ENCODE measurements at places on chromosomes 7 and 10.

DNA sequence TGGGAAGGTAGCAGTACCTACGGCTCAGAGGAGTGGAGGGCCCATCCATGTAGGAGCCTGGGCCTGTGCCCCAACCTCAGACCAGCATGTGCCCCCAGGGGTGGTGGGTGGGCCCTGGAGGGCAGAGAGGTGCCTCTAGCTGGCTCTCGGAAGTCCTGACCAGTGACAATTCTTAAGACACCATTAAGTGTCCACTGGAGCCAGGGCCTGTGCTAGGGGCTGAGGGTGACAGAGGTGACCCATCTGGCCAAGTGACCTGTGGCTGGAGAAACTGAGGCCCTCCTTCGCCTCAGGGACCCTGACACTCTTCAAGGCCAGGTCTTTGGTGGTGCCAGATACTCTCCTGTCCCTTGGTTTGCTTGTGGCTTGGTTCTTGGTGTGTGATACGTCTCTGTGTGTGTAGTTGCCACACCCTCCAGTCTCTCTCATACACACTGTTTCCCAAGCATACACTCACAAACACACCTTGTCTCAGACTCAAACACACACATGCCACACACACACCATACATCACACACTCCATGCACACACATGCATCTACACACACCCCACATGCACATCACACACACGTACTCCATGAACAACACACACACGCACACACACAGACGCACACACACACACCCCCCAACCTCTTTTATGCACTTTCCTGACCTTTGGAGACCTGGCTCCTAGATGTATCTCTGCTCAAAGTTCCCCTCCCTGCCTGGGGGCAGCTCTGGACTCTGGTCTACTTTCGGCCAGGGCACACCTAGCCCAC lies 897 bp upstream of the RAMP3 start:
- DNase-seq: no peak

DNA sequence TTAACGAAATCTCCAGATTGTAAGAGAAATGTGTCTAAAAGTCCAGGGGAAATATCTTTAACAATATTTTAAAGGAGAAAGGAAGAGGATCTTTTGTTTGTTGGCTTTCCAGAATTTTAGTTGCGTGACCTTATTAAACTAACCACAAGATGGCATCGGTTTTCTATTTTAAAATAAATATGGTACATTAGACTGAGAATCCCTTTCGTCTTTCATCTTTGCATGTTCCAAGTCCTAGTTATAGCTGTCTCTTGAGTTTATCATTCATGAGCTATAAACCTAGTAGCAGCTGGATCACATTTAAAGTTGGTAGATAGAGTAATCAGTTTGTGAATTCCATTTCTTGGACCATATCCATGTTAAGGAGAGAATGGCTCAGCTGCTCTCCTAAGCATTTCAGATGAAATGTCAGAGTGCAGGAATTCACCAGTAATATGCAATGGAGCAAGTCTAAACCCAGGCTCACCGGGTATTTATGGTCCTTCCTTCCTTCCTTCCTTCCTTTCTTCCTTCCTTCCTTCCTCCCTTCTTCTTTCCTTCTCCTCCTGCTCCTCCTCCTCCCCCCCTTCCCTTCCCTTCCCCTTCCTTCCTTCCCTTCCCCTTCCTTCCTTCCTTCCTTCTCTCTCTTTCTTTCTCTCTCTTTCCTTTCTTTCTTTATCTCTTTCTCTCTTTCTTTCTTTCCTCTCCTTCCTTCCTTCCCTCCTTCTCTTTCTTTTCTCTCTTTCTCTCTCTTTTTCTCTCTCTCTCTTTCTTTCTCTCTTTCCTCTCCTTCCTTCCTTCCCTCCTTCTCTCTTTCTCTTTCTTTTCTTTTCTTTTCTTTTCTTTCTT lies 57.8 kb upstream of the RAB18 start:
- DNase-seq: peak; percentile 71

GRCh38 chr7:113504142-113504541 lies 385.8 kb upstream of the SMIM30 start:
- DNase-seq: no peak

GRCh38 chr10:88332503-88333247 lies 250.4 kb downstream of the RNLS start:
- DNase-seq: no peak

- peak; percentile 77 for DNase-seq
Measured at GRCh38 chr7:37901890-37902524, 14.6 kb downstream of the SFRP4 start.

DNA sequence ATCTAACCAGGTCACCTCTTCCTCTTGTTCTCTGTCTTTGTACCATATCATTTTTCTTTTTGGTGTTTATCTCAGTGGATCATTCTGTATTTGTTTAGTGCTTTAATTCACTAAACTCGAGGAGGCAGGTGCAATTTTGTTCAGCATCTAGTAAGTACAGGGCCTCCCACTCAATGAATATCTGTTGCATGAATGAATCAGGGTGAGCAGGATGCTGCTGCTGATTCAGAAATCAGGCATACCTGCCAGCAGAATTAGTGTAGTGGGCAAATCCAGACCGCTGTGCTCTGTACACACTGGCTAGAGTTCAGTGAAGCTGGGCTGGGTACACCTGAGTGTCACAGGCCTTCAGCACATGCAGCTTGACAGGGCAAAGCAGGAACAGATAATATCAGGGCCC lies 511.9 kb downstream of the SUGCT start:
- DNase-seq: no peak

DNA sequence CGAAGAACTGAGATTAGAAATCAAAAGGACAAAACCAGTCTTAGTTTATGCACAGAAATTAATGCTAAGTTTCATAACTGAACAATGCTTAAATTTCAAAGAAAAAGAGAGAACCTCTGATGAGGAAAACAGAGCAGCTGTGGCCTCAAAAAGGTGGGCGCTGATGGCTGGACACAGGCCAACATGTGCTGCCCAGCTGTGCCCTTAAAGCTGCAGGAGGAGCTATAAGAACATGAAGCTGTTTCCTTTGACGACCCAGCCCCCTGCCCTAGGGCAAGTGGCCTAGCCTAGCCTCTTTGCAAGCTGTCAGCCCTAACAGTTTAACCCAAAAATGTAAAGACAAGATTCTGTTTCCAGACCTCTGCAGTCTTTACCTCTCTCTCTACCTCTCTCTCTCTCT lies 107.7 kb downstream of the GRID1 start:
- no peak for DNase-seq

- peak; percentile 92 for DNase-seq
Measured at GRCh38 chr7:5636914-5637313, 144.5 kb downstream of the RNF216 start.

GRCh38 chr7:70032649-70033048 lies 434.4 kb downstream of the AUTS2 start:
- no peak for DNase-seq

- no peak for DNase-seq
Measured at GRCh38 chr10:285216-285615, 150.0 kb downstream of the ZMYND11 start.

- DNase-seq: no peak
Measured at GRCh38 chr10:60399328-60399727, 9.7 kb upstream of the ANK3 start.

DNA sequence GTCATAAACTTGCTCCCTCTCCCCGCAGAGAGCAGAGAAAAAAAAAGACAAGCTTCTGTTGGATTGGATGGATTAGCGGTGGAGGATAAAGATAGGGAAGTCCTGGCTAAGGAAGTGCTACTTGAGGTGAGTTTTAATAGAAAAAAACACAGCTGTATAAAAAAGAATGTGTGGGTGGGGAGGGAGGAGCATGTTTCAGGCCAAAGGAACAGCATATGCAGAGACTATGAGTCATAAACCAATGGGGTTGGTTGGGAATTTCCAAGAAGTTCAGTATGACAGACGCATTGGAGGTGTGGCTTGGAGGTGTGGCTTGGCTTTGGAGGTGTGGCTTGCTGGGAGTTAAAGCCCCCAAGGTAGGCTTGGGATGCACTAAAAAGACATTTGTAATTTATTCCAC lies 103.0 kb upstream of the LSM8 start:
- peak; percentile 7 for DNase-seq

- DNase-seq: peak; percentile 48
Measured at GRCh38 chr7:5635461-5636445, 145.7 kb downstream of the RNF216 start.

DNA sequence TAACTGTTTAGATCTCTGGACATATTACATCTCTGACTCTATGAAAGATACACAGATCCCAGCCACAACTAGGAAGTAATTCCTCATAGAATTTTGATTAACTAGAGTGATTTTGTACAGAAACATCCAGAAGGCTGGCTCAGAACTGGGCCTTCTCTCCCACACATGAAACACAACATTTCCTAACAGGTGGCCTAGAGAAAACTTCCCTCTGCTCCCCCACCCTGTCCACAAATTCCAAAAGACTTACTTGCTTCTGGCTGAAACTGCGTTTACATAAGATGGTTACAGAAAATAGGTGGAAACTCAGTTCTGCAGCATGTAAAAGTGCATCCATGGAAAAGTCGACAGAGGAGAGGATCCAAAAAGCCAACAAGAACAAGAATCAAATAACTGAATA lies 132.9 kb downstream of the FZD1 start:
- no peak for DNase-seq

- peak; percentile 96 for DNase-seq
Measured at GRCh38 chr10:17038627-17039026, 91.0 kb downstream of the CUBN start.

DNA sequence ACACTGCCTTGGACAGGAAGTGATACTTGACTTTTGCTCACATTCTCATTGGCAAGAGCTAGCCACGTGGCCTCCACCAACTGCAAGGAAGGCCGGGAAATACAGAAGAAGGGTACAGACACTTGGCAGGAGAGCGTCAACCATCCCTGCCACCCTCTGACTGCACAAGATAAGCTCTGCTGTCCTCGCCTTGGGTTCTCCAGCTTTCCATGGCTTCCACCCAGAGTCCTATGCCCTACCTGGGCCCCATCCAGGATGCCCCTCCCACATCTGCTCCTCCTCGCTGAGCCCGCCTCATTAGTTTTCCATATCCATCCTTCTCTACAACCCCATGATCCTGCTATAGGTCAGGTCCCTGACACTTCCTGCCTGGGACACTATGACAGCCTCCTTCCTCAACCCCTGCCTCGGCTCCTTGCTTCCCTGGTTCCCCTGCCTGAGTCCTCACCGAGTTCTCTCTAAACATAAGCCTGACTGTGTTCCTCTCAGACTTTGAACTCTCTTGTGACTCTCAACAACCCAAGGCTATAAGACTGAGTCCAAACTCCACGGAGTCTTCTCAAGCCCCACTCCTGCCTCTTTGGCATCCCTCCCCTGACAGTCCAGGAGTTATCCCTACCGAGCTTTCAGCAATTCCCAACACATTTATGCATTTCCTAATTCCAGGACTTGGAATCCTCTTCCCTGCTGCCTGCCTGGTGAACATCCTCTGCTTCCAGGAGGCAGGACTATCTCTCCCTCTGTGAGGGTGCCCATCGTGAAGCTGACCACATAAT lies 23.2 kb upstream of the GDF10 start:
- DNase-seq: no peak

GRCh38 chr7:67493366-67493765 lies 496.7 kb downstream of the TYW1 start:
- no peak for DNase-seq

DNA sequence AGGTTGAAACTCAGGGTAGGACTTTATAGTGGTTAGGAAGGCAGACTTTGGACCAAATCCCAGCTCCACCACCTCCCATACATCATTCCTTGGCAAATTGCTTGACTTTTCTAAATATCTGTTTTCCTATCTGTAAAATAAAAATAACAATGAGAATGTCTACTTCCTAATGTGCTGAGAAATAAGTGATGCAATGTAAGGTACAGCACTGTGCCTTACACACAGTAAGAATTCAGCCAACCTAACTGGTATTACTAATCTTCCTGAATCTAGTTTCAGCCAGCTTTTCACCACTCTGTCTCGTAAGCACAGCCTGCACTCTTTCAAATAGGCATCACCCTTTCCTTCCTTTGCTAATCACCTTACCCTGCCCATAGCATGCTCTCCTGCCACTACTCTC lies 9.7 kb downstream of the PRLHR start:
- DNase-seq: no peak

GRCh38 chr7:36650766-36651312 lies 73.5 kb downstream of the AOAH start:
- no peak for DNase-seq

DNA sequence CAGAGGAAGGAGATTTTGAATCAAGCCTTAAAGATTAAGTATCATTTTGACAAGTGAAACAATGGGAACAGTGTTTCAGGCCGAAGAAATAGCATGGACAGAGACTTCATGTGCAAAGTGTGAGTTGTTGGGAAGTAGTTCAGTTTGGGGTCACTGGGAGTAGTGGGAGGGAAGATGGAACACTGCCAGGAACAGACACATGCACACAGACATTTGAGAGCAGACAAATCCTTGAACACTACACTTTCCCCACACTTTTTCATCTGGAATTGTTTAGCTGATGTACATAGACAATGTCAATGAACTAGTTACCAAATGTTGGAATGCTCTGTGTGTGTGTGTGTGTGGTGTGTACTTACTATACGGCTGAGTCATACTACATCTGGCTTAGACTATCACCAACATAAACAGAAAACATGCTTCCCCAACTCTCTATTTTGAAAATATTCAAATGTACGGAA lies 52.4 kb upstream of the LRRC17 start:
- DNase-seq: peak; percentile 97

- DNase-seq: no peak
Measured at GRCh38 chr10:106897719-106898118, 266.8 kb downstream of the SORCS1 start.

DNA sequence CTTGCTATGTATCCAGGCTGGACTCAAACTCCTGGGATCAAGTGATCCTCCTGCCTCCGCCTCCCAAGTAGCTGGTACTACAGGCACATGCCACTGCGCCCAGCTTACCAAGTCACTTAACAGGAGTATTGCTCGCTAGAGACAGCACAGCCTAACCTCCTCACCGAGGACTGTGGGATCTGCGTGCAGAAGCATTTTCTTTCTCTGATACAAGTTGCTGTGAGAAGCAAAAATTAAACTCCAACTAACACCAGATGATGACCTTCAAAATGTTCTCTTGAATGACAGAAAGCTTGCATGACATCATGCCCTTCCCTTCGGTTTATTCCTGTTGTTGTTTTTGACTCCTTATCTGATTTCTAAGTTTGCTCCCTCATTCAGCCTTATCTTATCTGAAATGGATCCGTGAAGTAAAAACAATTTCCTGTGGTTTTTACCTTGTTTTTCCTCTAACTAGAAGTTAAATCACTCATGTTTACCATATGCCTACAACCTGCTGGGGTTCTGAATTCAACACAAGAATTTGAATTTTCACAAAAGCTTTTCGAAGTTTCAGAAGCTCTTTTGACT lies 94.4 kb upstream of the KIF5B start:
- DNase-seq: no peak

DNA sequence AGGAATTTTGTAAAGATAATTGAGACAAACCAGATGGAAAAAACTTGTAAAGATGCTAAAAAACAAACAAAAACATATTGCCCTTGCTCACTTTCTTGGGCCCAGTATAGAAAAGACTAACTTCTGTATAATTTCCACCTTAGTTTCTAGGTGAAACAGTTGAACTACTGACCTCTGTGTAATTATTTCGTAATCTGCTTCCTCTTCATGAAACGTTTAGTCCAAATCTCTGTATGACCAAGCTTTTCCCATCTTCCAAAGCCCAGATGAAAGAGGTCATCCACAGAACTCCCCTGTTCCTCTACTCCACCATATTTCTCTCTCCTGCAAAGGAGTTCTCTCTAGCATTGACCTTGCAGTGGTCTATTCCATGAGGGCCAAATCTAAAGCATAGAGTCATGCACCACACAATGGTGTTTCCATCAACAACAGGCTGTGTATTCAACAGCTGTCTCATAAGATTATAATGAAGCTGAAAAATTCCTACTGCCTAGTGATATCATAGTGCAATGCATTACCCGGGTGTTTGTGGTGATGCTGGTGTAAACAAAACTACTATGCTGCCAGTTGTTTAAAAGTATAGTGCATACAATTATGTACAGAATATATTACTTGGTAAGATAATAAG lies 647.6 kb downstream of the TNS3 start:
- DNase-seq: peak; percentile 57

All from AG10803 (cell line).